ENCODE measurements at places on chromosomes 7 and 10.

GRCh38 chr10:30011396-30011795, 48.0 kb downstream of the JCAD start:
- H3K27ac ChIP-seq = no peak overlapping the region
- peaks cover 10% of the 10 kb centered on the region for H3K4me1 ChIP-seq
- H3K36me3 ChIP-seq = no peaks in the 10 kb centered on the region
- H3K4me3 ChIP-seq = no peak overlapping the region
- no peaks in the 10 kb centered on the region for H3K27me3 ChIP-seq

DNA sequence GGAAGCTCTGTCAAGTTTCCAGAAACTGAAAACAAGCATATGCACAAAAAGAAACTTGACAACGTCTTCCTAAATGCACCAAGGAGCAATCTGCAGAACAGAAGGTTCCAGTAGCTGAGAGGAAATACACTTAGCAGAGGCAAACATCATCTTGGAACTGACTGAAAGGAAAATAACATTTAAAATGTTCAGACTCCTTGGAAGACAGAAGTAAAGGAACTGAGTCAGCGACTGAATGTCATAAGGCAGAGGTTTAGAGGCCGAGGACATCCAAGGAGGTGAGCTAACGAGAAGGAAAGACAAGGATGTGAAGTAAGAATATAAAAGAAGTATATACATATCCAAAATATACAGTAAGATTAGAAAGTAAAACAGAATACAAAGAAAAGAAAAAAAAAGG, 24.1 kb downstream of the SEMA3D start:
- H3K36me3 ChIP-seq = no peaks in the 10 kb centered on the region
- no peak overlapping the region for H3K27ac ChIP-seq
- DNase-seq = no peak
- no peaks in the 10 kb centered on the region for H3K27me3 ChIP-seq
- H3K4me3 ChIP-seq = no peak overlapping the region
- H3K4me1 ChIP-seq = no peaks in the 10 kb centered on the region

GRCh38 chr10:1154531-1155295, 98.5 kb downstream of the WDR37 start:
- peaks cover 2% of the 10 kb centered on the region for H3K36me3 ChIP-seq
- H3K4me3 ChIP-seq = no peak overlapping the region
- H3K27ac ChIP-seq = no peak overlapping the region
- H3K27me3 ChIP-seq = peaks cover 21% of the 10 kb centered on the region

DNA sequence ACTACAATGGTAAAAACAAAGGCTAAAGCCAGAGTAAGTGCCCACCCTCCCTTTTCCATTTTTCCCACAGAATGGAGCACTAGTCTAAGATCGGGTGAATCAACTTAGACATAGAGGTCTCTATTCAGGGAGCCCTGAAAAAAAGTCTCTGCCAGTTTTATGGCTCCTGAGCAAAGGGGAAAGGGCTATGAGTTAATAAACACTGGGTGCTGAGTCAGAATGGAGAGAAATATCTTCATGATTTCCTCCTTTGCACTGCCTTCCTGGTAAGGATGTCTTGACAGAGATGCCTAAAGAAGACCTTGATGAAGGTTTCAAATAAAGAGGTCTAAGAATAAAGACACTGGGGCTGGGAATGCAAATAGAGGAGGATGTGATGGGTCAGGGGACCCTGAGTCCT, 607.4 kb upstream of the MBL2 start:
- no peaks in the 10 kb centered on the region for H3K27me3 ChIP-seq
- no peak overlapping the region for H3K4me3 ChIP-seq
- no peaks in the 10 kb centered on the region for H3K4me1 ChIP-seq
- H3K27ac ChIP-seq = no peak overlapping the region
- DNase-seq = no peak
- no peaks in the 10 kb centered on the region for H3K36me3 ChIP-seq

GRCh38 chr10:13943735-13944398, 357.1 kb downstream of the PRPF18 start:
- H3K27ac ChIP-seq = no peak overlapping the region
- no peaks in the 10 kb centered on the region for H3K36me3 ChIP-seq
- peaks cover 12% of the 10 kb centered on the region for H3K4me1 ChIP-seq
- H3K27me3 ChIP-seq = no peaks in the 10 kb centered on the region

GRCh38 chr7:98202367-98203195, 8.7 kb upstream of the BHLHA15 start:
- no peak overlapping the region for H3K4me3 ChIP-seq
- no peaks in the 10 kb centered on the region for H3K4me1 ChIP-seq
- no peaks in the 10 kb centered on the region for H3K27me3 ChIP-seq
- no peak for DNase-seq

GRCh38 chr7:40156988-40157387, 22.2 kb downstream of the SUGCT start:
- H3K27me3 ChIP-seq = no peaks in the 10 kb centered on the region
- DNase-seq = no peak
- H3K36me3 ChIP-seq = no peaks in the 10 kb centered on the region
- no peak overlapping the region for H3K4me3 ChIP-seq
- no peaks in the 10 kb centered on the region for H3K4me1 ChIP-seq

DNA sequence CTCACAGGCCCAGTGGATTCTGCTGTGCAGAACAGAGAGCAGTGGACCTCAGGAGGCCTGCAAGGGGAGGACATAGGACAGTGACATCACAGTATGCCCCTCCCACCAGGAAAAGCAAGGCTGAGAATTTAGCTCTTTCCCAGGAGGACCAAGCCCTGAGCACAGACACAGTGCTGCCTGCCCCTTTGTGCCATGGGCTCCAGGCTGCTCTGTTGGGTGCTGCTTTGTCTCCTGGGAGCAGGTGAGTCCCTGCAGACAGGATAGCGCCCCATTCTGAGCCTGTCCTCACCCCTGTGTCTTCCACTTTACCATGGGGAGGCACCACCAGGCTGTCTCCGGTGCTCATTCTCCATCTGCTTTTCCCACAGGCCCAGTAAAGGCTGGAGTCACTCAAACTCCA, 63.0 kb upstream of the PRSS58 start:
- H3K27me3 ChIP-seq = no peaks in the 10 kb centered on the region
- no peak overlapping the region for H3K27ac ChIP-seq
- DNase-seq = no peak
- no peaks in the 10 kb centered on the region for H3K36me3 ChIP-seq
- H3K4me1 ChIP-seq = no peaks in the 10 kb centered on the region

GRCh38 chr10:127563718-127564553, 14.8 kb downstream of the NPS start:
- no peaks in the 10 kb centered on the region for H3K4me1 ChIP-seq
- no peak overlapping the region for H3K4me3 ChIP-seq
- H3K27ac ChIP-seq = no peak overlapping the region
- no peaks in the 10 kb centered on the region for H3K36me3 ChIP-seq
- H3K27me3 ChIP-seq = no peaks in the 10 kb centered on the region

DNA sequence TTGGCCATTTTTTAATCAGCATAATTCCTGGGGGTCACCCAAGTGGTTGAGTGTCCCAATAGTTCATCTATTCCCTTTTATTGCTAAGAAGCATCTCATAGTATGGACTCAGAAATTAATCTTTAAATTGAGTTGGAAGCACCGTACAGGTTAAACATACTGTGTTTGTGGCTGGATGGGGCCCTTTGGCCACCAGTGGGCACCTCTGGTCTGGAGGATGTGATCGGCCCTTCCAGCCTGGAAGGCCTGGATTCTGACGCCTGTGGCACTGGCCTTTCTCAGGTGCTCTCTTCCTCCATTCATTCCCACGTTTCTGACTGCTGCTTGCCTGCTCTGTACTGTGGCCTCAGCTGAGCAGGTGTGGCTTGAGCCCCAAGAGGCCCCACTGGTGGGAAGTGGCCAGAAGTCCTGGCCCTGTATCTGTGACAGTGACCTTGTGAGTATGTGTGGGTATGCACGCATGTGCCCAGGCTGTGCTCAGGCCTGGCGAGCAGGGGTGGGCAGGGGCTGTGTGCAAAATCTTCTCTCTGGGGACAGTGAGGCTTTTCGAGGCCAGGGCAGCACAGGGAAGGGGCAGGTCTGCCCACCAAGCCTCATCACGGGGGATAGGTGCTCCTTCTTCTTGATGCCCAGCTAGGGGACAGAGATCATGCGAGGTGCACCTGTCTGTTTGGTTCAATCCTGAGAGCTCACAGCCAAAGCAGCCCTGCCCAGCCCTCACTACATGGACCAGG, 30.1 kb downstream of the LDB3 start:
- peaks cover 28% of the 10 kb centered on the region for H3K27me3 ChIP-seq
- H3K36me3 ChIP-seq = no peaks in the 10 kb centered on the region
- peaks cover 3% of the 10 kb centered on the region for H3K4me1 ChIP-seq
- DNase-seq = no peak
- no peak overlapping the region for H3K27ac ChIP-seq
- H3K4me3 ChIP-seq = no peak overlapping the region

- H3K27ac ChIP-seq = no peak overlapping the region
- H3K4me1 ChIP-seq = no peaks in the 10 kb centered on the region
- no peak for DNase-seq
- H3K36me3 ChIP-seq = peaks cover 4% of the 10 kb centered on the region
- no peak overlapping the region for H3K4me3 ChIP-seq
Observed at GRCh38 chr7:4809666-4810065, 34.2 kb downstream of the AP5Z1 start.

- no peaks in the 10 kb centered on the region for H3K27me3 ChIP-seq
- H3K4me3 ChIP-seq = no peak overlapping the region
- no peak for DNase-seq
- H3K27ac ChIP-seq = no peak overlapping the region
- H3K36me3 ChIP-seq = no peaks in the 10 kb centered on the region
- no peaks in the 10 kb centered on the region for H3K4me1 ChIP-seq
Observed at GRCh38 chr7:92963566-92963965, 127.2 kb upstream of the CDK6 start.

DNA sequence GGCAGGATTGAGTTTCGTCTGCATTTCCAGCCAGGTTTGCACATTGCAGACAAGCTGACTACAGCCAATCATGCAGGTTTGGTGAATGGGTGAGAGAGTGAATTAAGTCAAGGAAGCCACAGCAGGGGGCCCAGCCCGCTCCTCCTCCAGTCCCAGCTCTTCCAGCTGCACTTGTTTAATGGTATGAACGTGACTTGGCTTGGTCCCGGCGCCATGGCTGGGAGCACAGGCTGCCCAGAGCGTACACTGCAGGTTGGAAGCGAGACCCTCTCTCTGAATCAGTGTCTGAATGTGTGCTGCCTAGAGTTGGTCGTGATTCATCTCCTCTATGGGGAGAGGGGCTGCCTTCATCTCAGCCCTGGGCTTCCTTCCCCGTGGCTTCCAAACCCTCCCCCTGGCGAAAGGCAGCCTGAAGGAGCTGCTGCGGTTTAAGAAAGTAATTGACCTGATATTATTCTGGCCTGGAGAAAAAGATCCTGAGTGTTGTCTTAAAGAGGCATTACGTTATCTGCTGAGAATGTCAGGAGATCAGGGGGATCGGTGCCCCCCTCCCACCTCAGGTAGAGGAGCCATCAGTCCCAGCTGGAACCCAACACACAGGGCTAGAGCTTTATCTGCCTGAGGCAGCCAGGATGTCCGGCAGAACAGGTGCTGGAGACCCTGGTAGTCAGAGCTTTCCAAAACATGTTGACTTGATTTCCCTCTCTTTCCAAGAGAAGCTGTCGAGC, 132.1 kb downstream of the COL26A1 start:
- no peak overlapping the region for H3K4me3 ChIP-seq
- H3K36me3 ChIP-seq = no peaks in the 10 kb centered on the region
- no peak for DNase-seq
- peak overlapping the region; percentile 4 for H3K27ac ChIP-seq
- H3K27me3 ChIP-seq = no peaks in the 10 kb centered on the region

- H3K27ac ChIP-seq = no peak overlapping the region
- no peaks in the 10 kb centered on the region for H3K4me1 ChIP-seq
- no peak for DNase-seq
Observed at GRCh38 chr10:3033925-3034324, 33.4 kb upstream of the PFKP start.

DNA sequence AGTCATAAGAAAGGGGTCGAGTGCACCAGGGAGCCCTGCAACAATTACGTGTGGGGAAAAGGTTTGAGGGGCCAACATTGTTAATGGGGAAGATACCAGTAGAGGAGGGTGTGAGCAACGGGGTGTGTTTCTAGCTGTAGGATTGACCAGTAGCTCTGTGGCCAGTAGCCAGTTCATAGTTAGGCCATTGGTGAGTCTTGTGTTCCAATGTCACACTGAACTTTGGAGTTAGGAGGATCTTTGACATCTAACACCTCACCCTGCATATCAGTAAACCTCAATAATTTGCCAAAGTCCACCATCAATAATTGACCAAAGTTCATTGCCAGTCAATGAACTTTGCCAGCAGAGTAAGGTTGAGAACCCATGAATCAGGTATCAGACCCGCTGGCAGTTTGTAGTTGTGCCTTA, 168.8 kb downstream of the CPED1 start:
- no peaks in the 10 kb centered on the region for H3K36me3 ChIP-seq
- DNase-seq = no peak
- H3K27me3 ChIP-seq = no peaks in the 10 kb centered on the region

DNA sequence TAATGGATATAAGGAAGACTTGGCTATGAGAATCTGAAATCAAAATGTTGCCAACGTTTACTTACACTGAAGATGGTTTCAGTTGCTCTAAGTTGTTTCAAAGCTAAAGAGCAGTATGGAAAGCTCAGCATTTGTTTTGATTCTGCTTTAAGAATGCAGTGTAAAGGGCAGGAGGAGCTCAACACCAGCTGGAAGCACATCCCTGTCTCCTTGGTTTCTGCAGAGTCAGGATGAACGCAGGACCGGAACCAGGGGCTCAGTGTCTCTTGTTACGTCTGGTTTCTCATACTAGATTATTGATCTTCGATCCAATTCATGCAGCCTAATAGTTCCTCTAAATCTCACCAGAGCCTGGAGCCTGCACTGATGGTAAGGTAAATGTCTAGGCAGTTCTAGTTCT, 24.1 kb downstream of the ZRANB1 start:
- DNase-seq = no peak
- no peaks in the 10 kb centered on the region for H3K4me1 ChIP-seq
- no peak overlapping the region for H3K4me3 ChIP-seq
- H3K36me3 ChIP-seq = peaks cover 58% of the 10 kb centered on the region
- H3K27ac ChIP-seq = no peak overlapping the region
- H3K27me3 ChIP-seq = no peaks in the 10 kb centered on the region

DNA sequence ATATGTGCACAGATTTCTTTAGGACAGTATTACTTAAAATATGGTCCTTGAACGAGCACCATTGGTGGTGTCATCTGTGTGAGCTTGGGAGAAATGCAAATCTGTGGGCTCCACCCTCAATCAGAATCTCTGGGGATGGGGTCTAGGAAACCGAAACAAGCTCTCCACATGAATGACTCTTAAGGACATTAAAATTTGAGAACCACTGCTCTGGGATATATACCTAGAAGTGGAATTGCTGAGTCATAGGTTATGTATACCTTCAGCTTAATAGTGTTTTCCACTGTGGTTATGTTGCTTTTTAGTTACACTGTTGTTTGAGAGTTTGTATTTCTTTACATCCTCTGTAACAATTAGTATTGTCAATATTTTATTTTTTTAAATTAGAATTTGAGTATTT, 24.0 kb downstream of the ZNRF2 start:
- H3K27ac ChIP-seq = no peak overlapping the region
- peaks cover 3% of the 10 kb centered on the region for H3K4me1 ChIP-seq
- no peak overlapping the region for H3K4me3 ChIP-seq
